ENCODE measurements at places on chromosomes 3 and 15. TPM values are rescaled to one million over a fixed set of nuclear protein-coding genes. Genes with fewer than 3 reads are reported as not detected.
A peak's percentile ranks its signal among the peaks of the same experiment; 100 is the strongest.

GRCh38 chr3:40753951-40754350 is 229.2 kb downstream of the ZNF621 start:
- H3K4me1 ChIP-seq, result no peaks in the 10 kb centered on the region
- no peaks in the 10 kb centered on the region for H3K36me3 ChIP-seq
- H3K4me3 ChIP-seq, result no peak overlapping the region

- no peak for DNase-seq
- H3K4me3 ChIP-seq, result no peak overlapping the region
- no peaks in the 10 kb centered on the region for H3K27me3 ChIP-seq
- H3K4me1 ChIP-seq, result no peaks in the 10 kb centered on the region
These were observed 91.9 kb downstream of the EPHB1 start for GRCh38 chr3:134886991-134887390.

- H3K4me1 ChIP-seq, result peaks cover 12% of the 10 kb centered on the region
- H3K27ac ChIP-seq, result no peak overlapping the region
- peak; percentile 37 for DNase-seq
- no peak overlapping the region for H3K4me3 ChIP-seq
- H3K27me3 ChIP-seq, result no peaks in the 10 kb centered on the region
- no peaks in the 10 kb centered on the region for H3K36me3 ChIP-seq
These were observed 996 bp upstream of the XIRP1 start for GRCh38 chr3:39193391-39193790.

DNA sequence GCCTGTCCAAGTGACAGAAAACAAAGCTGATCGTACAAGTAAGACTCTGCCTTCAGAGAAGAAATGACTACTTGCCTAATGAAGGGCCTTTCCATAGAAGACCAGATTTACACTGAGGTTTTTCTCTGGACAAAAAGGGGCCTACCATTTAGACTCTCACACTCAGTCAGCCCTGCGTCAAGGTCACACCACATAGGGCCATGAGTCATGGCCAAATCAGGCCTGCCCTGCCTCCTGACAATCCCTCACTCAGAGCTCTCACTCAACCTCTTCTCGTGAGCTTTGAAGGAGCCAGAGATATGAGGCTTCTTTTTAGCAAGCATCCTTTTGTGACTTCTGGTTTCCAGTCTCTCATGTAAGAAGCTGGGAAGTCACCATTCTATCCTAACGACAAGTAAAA is 68.1 kb upstream of the NMNAT3 start:
- no peak overlapping the region for H3K4me3 ChIP-seq
- H3K4me1 ChIP-seq, result no peaks in the 10 kb centered on the region
- no peaks in the 10 kb centered on the region for H3K27me3 ChIP-seq
- no peaks in the 10 kb centered on the region for H3K36me3 ChIP-seq

DNA sequence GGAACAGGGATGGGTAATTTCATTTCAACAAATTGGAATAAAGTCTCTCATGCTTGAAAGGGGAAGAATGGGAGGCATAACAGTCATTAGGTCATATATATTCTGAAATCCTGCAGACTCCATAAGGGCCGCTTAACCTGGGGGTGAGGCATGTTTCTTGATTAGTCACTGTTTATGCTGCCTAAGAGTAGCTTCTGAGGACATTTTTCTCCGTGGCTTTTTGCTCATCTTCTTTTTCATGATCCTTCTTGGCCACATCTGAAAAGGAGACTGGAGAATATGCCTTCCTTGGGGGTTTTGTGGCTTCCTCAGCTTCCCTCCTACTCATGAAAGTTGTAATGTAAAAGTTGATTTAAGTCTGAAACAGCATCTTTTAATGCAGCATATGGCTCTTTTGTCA is 20.0 kb upstream of the CFAP20DC start:
- no peak overlapping the region for H3K4me3 ChIP-seq
- H3K36me3 ChIP-seq, result no peaks in the 10 kb centered on the region
- no peak overlapping the region for H3K27ac ChIP-seq
- H3K27me3 ChIP-seq, result no peaks in the 10 kb centered on the region

DNA sequence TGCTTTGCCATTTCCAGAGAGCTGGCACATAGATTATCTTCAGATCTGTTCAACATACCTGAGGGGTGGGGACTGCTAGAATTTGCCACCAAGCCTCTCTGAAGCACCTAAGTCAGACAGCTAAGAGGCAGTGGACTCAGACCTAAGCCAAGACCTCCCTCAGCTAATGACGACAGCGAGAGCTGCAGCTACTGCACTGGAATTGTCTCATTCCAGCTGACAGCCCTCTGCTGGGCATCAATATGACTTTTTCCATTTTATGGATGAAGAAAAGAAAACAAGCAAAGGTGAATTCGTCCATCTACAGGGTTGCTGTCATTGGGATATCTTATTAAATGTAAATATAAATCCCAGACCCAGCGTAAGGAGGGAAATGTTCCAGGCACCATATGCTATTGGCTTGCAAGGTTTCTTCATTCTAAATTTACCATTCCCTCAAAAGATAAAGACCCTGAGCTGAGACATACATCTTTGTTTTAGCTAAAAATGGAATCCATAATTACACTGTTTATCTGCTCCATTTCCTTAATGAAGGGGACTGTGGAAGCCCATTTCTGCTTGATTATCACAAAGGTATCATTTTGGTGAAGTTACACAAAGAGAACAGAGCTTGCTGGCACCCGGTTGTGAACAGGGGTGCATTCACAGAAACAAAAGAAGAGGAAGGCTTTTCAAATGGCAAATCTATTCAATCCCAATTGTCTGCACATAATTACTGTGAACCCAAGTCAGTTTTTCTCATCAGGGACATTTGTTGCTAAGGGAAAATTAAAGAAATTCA is 85.5 kb upstream of the LRTM1 start:
- H3K27me3 ChIP-seq, result no peaks in the 10 kb centered on the region
- H3K36me3 ChIP-seq, result no peaks in the 10 kb centered on the region
- no peak overlapping the region for H3K27ac ChIP-seq
- DNase-seq, result peak; percentile 45

DNA sequence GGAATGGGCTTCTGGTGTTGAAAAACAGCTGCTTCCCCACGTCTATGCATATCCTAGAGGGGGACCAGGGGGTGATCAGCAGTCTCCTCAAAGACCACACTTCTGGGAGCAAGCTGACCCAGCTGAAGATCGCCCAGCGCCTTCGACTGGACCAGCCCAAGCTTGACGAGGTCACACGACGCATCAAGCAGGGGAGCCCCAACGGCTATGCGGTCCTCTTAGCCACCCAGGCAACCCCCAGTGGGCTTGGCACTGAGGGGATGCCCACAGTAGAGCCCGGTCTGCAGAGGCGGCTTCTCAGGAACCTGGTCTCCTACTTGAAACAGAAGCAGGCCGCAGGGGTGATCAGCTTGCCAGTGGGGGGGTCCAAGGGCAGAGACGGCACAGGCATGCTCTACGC is 2.5 kb downstream of the RBM15B start:
- no peak overlapping the region for H3K4me3 ChIP-seq
- DNase-seq, result no peak
- H3K27me3 ChIP-seq, result no peaks in the 10 kb centered on the region
- H3K36me3 ChIP-seq, result peaks cover 57% of the 10 kb centered on the region
- H3K27ac ChIP-seq, result no peak overlapping the region

DNA sequence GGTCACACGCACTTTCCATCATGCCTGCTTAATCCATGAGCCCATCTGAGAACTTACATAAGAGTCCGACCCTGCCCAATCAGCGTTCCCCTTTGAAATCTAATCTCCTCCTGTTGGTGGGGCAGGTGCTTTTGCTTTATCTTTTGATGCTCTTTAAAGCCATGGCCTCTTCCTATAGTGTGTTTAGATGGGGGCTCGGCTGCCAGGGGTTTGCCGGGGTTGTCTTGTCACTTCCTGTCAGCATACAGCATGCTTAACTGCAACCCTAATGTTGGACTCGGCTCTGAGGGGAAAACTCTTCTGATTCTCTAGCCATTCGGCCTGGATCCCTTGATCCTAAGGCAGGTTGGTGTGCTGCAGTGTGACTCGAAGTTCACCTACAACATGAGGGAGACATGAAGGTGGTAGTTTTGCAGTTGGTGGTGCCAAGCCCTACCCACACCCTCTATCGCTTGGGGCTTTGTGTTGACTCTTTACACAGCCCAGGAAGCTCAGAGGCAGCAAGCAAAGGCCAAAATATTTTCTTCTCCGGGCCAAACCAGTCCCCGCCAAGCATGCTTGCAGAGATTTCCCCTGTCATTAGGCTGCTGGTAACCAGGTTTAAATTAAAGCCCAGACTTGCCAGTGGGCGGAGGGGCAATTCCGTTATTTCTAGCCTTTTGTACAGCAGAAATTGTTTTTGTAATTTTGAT is 218.7 kb downstream of the FEZF2 start:
- no peaks in the 10 kb centered on the region for H3K4me1 ChIP-seq
- DNase-seq, result no peak
- H3K4me3 ChIP-seq, result no peak overlapping the region
- no peaks in the 10 kb centered on the region for H3K27me3 ChIP-seq

Gene ZCWPW2
- 0.24 TPM for polyA plus RNA-seq

Gene SEMA3G
- 0.07 TPM for polyA plus RNA-seq

Data from IMR-90 (cell line).